DMS79 treated with DMSO at 0.1 percent for 48 hours (cell line): ENCODE measurements at places on chromosomes 3 and 15.

- peak; percentile 91 for DNase-seq
Observed at GRCh38 chr3:194003114-194004057, 132.6 kb upstream of the HES1 start.

DNA sequence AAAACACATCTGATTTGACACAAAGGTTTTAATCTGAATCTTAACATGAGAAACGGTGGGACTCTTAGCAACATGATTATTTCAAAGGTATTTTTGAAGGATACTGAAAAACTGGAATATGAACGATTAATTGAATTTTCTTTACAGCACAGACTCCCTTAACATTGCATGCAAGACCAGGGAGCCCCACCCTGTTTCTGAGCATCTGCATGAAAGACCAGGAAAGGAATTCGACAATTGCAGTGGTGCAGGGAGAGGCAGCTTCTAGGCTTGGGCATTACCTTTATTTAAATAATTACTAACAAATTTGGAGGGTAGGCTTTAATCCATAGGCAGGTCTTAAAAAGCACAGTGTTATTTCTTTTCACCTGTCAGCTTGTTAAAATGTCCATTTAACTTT is 240.6 kb upstream of the TOPAZ1 start:
- no peak for DNase-seq

GRCh38 chr3:155326901-155327300 is 33.4 kb upstream of the STRIT1 start:
- DNase-seq: no peak

DNA sequence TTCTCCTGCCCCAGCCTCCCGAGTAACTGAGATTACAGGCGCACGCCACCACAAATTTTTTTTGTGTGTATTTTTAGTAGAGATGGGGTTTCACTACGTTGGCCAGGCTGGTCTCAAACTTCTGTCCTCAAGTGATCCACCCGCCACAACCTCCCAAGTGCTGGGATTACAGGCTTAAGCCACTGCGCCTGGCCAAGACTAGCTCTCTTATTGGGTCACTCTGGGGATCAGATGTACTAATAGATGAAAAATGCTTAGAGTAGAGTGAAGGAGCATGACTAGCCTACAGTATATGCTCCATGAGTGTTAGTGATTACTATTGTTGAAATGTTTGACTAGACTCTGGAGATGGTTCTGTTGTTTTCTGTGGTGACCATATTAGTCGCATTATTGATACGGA is 21.8 kb downstream of the RARB start:
- DNase-seq: no peak

DNA sequence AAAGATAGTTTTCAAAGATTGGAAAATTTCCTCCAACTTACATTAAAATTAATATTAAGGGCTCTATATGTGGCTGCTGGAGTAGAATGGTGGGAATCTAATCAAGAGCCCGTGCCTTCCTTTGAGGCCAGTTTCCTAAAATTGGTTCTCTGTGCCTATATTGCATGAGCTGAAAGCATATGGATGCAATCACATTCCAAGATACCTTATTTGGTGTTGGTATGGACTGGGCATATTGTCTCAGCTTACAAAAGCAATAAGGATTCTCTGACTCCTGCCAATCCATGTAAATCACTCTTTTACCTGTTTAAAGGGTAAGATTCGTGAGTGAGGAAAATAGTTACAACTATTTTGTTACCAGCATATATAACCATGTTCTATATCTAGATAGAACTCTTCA is 111.6 kb downstream of the GREM1 start:
- DNase-seq: no peak

DNA sequence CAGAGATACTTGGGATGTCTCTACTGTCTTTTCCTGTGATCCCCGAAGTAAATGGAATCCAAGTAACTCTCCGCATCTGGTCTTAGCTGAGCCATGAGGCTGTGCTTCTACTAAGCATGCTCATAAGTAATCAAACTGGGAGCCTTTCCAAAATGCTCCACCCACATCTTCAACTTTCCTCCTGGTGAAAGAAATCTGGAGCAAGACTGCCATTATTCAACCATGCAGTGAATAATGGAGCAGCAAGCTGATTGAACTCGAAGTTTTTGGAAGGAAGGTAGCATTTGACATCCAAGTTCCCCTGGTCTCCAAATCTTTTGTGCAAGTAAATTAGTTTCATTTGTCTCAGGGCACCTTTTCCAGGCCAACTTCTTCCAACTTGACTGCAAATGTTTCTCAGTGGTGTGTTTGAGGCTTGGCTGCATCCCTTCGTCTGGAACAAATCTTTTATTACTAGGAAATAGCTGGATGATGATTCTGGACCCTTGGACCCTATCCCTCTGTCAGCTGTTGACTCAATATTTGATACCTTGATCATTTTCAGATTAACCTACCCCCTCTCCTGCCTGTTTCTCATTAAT is 19.4 kb downstream of the GXYLT2 start:
- no peak for DNase-seq

DNA sequence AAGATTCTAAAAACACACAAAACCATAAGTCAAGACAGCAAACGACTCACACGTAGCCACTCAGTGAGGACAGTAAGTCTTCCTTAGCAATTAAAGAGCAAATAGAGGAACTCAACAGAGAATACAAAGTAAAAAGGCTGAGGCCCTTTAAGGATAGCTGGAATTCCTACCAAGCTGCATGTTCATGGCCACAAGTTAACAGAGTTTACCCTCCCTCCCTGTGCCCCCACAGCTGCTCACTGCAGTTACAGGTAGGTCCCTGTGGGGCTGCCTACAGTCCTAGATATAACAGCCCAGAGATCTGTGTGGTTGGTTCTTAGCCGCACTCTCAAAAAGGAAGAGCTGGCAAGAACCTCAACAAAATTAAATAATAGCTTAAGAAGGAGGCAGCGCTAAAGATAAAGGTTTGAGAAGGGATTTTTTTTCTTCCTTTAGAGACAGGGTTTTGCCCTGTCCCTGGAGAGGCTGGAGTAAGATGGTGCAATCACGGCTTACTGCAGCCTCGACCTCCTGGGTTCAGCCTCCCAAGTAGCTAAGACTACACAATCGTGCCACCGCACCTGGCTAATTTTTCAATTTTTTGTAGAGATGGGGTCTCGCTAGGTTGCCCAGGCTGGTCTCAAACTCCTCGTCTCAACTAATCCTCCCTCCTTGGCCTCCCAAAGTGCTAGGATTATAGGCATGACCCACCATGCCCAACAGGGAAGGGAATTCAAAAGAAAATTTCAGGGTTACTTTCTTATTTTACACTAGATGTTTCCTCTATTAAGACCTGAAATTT is 19.3 kb downstream of the SFMBT1 start:
- DNase-seq: no peak

- no peak for DNase-seq
Observed at GRCh38 chr15:39125226-39125625, 455.7 kb upstream of the THBS1 start.

DNA sequence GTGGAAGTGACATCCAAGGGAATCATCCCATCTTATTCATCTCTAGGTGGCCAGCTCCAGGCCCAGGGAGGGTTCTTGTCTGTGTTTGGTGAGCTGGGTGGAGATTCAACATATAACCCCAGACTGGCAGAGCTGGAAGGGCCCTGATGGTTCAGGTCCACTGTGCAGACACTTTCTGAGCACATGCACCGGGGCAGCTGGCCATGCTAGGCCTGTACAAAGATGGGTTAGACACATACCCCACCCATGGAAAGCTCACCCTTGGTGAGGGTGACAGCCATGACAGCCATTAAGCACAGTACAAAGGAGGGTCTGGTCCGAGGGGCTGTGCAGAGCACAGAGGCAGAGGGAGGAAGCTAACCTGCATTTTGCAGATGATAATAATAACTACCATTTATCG is 100.4 kb downstream of the CORO2B start:
- no peak for DNase-seq

GRCh38 chr3:12934431-12934830 is 93.1 kb upstream of the RPL32 start:
- DNase-seq: no peak

DNA sequence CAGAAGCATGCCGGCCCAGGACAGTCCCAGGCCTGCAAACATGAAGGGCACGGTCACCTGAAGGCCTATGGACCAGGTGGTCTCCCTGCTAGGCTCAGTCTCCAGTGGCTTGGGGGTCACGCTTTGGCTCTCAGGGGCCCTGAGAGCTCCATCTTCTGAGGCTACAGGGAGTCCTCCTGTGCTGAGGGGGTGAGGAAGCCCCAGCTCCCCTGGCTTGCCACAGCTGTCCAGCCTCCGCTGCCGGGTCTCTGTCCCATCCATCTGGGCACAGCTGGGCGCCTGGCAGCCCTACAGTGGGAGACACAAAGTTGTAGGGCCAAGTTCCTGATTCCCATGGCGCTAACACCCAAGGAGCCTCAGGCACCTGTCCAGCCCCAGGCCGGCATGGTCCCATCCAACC is 16.0 kb downstream of the SLC41A3 start:
- DNase-seq: no peak

GRCh38 chr3:183825456-183826161 is at the start of gene MAP6D1:
Gene MAP6D1 (minus strand): TSS chr3:183825577. CDS start chr3:183825547, 30 bp downstream.
- DNase-seq: peak; percentile 79

DNA sequence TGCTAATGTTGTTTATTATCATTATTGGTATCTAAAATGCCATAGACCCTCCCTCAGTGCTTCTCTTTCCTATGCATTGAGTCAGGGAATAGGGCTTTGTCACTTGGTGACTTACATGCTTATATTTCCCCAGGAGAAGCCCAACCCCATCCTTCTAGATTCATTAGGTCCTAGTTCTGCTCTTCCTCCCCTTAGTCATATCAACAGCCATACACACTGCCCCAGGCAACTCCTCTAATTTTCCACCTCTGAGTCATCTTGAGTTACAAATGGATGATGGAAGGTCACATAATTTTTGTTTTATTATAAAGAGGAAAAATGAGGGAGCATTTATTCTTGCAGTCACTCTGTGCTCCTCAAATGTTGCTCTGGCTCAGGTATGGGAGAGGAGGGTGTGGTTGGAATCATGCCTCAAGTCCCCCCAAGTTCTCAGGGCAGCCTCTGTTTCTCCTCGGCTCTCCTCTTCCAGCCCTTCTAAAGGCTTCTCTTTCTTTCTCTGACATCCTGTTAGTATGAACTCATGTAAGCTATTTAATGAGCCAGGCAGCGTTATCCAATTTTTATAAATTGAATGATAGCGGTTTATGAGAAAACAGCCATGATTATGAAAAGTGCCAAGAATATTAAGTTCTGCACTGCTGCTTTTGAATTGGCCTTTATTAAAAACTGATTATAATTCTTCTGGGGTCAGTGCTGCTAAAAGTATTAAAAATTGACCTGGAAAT is 45.6 kb upstream of the FSTL1 start:
- DNase-seq: no peak

GRCh38 chr15:42849836-42850235 is 70.7 kb downstream of the TTBK2 start:
- no peak for DNase-seq

GRCh38 chr3:103662591-103662990 is 1227.8 kb downstream of the ZPLD1 start:
- DNase-seq: no peak

GRCh38 chr15:78052001-78052401 is 25.5 kb downstream of the TBC1D2B start:
- peak; percentile 2 for DNase-seq

DNA sequence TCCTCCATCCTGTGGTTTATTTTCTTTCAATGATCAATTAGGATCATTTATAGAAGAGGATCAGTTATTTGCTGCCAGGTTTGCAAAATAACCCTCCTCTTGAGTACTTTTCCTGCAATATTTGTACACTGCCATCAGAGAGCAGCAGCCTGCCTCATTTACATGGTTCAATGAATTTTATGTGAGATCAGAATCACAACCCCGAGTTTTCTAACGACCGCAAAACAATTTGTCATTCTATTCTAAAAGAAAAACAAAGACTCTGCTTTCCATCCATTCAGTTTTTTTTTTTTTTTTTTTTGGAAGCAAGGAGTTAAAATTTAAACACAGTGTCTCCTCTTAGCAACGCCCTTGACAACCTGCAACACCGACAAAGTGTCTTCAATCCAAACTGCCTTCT is 146.9 kb downstream of the RAB11A start:
- DNase-seq: no peak

DNA sequence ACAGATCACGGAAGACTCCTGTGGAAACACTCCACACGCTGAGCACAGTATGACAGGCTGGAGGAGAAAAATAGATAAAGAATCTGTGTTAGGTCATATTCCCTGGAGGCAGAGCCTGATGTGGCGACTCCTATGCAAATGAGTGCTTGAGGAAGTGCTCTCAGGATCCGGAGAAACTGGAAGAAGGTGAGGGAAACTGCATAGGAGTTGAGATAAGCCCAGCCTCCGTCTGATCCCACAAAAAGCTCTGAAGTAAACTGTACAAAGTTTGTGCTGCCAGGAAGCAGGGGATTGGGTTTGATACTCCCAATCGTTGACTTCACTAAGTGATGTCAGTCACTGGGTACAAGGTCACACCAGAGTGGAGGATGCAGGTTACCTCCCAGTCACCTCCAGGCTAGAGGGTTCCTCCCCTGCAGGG is 33.4 kb downstream of the OSBPL10 start:
- no peak for DNase-seq

DNA sequence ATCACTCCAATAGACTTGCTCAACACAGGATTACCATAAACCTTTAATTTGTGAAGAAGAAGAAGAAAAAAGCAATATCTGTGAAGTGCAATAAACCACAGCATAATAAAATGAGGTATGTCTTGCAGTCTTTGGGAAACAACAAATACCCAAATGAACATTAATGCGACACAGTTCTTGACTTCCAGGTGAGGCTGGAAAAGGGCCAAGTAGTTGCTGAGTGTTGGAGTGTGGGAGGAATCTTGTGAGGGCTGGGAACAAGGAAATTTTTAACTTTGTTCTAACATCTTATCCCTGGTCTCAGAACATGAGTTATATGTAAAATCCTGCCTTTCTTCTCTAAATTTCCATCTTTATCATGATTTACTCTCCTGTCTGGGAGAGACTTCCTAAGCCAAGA is 206.5 kb downstream of the DTWD1 start:
- DNase-seq: no peak

DNA sequence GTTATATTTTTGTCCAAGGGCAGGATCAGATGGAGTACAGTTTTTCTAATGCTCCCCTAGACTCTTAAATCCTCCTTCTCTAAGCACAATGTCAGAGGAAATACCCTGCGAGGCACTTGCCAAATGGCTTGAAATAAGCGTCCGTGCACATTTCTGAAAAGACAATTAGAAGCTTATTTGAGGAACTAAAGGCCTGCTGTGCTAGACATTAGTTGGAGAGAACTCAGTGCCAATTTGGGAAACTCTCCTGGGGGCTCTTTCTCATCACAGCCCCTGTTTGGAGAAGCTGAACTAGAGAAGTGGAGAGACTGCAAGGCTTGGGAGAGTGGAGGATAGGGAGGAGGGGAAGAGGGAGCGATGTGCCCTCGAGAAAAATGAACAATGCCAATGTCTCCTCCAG is 247.6 kb upstream of the C2CD4B start:
- DNase-seq: peak; percentile 9

- no peak for DNase-seq
Observed at GRCh38 chr3:147614210-147614609, 205.0 kb downstream of the ZIC1 start.
